Naive thymus-derived CD4-positive, alpha-beta T cell (primary cell): ENCODE measurements at places on chromosomes 5 and 9. TPM values are rescaled to one million over a fixed set of nuclear protein-coding genes. Genes with fewer than 3 reads are reported as not detected.

GRCh38 chr9:117313989-117314388 is 100.9 kb downstream of the ASTN2 start:
- DNase-seq, result no peak
- H3K27me3 ChIP-seq, result no peaks in the 10 kb centered on the region
- H3K27ac ChIP-seq, result no peak overlapping the region
- no peak overlapping the region for H3K4me3 ChIP-seq

DNA sequence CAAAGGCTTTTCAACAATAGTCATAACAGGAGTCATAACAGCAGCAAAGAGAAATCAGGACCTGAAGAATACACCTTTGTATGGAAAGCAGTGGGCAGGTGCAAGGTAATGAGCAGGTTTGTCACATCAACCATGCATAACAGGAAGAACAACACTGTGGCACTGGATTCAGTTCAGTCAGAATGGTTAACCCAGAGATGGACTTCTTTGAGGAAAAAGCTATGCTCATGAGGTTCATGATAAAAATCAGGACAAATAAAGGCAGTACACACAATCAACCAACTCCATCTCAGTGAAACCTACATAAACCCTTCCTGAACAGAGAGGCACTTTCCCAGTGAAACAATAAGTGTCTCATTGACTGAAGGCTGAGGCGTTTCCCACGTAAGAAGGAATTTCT is 27.0 kb downstream of the ABITRAM start:
- no peaks in the 10 kb centered on the region for H3K27me3 ChIP-seq
- no peak for DNase-seq
- no peaks in the 10 kb centered on the region for H3K36me3 ChIP-seq
- no peak overlapping the region for H3K4me3 ChIP-seq
- no peak overlapping the region for H3K27ac ChIP-seq
- no peaks in the 10 kb centered on the region for H3K4me1 ChIP-seq

Gene DCTN3
- total RNA-seq, result 110 and 113 TPM in 2 replicates

- DNase-seq, result no peak
- H3K4me3 ChIP-seq, result no peak overlapping the region
- no peak overlapping the region for H3K27ac ChIP-seq
- H3K36me3 ChIP-seq, result no peaks in the 10 kb centered on the region
- H3K4me1 ChIP-seq, result peaks cover 11% of the 10 kb centered on the region
Measured at GRCh38 chr5:151251001-151251551, 1.9 kb upstream of the GM2A start.

DNA sequence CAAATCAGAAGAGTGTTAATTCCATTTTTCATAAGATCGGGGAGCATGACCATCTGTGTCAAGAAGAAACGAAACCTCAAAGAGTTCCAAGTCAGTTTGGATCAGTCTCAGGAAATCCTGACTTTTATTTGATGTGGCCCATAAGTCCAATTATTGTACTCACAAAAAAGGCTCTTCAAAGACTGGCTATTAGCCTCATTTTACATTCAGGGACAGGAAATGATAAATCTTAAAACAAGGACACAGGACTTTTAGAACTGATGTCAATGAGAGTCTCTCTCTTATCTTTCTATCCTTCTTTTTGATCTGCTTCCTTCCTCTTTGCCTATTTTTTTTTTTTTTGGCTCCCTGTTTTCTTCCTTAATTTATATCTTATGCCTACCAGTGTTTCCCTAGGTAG is 43.7 kb upstream of the SHOC1 start:
- H3K4me1 ChIP-seq, result no peaks in the 10 kb centered on the region
- DNase-seq, result no peak
- H3K27ac ChIP-seq, result no peak overlapping the region
- H3K4me3 ChIP-seq, result no peak overlapping the region

GRCh38 chr5:149946118-149946517 is 1.5 kb upstream of the PDE6A start:
- H3K4me3 ChIP-seq, result no peak overlapping the region
- no peaks in the 10 kb centered on the region for H3K4me1 ChIP-seq
- no peaks in the 10 kb centered on the region for H3K27me3 ChIP-seq
- DNase-seq, result no peak
- H3K36me3 ChIP-seq, result no peaks in the 10 kb centered on the region
- no peak overlapping the region for H3K27ac ChIP-seq

GRCh38 chr9:93182572-93182971 is 1.4 kb upstream of the WNK2 start:
- DNase-seq, result no peak
- H3K4me1 ChIP-seq, result peaks cover 7% of the 10 kb centered on the region
- H3K27ac ChIP-seq, result no peak overlapping the region
- H3K27me3 ChIP-seq, result no peaks in the 10 kb centered on the region

- no peaks in the 10 kb centered on the region for H3K36me3 ChIP-seq
- H3K4me3 ChIP-seq, result peak overlapping the region; percentile 63
- peak; percentile 67 for DNase-seq
- H3K4me1 ChIP-seq, result peaks cover 12% of the 10 kb centered on the region
- H3K27me3 ChIP-seq, result no peaks in the 10 kb centered on the region
Measured at GRCh38 chr5:65102976-65103711, 334.4 kb downstream of the CWC27 start.

Gene FGD3
- 329 TPM for total RNA-seq

Gene ENTR1
- 86.1 TPM for total RNA-seq

GRCh38 chr5:170986598-170986997 is 124.8 kb downstream of the RANBP17 start:
- H3K27ac ChIP-seq, result no peak overlapping the region
- no peaks in the 10 kb centered on the region for H3K4me1 ChIP-seq
- no peaks in the 10 kb centered on the region for H3K36me3 ChIP-seq
- no peak overlapping the region for H3K4me3 ChIP-seq

GRCh38 chr5:141623186-141623585 is 4.4 kb upstream of the DIAPH1 start:
- H3K36me3 ChIP-seq, result peaks cover 15% of the 10 kb centered on the region
- no peak overlapping the region for H3K4me3 ChIP-seq
- peaks cover 14% of the 10 kb centered on the region for H3K4me1 ChIP-seq
- no peaks in the 10 kb centered on the region for H3K27me3 ChIP-seq

Gene EIF4E1B
- not detected for total RNA-seq

Gene MARCOL
- not detected for total RNA-seq

Gene SPATA6L
- total RNA-seq, result 8.9 TPM

Gene LHX2
- total RNA-seq, result not detected

Gene CDH9
- not detected for total RNA-seq

GRCh38 chr5:101080462-101081240 is 177.6 kb upstream of the ST8SIA4 start:
- no peak overlapping the region for H3K4me3 ChIP-seq
- no peak overlapping the region for H3K27ac ChIP-seq
- H3K4me1 ChIP-seq, result no peaks in the 10 kb centered on the region
- no peak for DNase-seq
- no peaks in the 10 kb centered on the region for H3K27me3 ChIP-seq
- H3K36me3 ChIP-seq, result no peaks in the 10 kb centered on the region

DNA sequence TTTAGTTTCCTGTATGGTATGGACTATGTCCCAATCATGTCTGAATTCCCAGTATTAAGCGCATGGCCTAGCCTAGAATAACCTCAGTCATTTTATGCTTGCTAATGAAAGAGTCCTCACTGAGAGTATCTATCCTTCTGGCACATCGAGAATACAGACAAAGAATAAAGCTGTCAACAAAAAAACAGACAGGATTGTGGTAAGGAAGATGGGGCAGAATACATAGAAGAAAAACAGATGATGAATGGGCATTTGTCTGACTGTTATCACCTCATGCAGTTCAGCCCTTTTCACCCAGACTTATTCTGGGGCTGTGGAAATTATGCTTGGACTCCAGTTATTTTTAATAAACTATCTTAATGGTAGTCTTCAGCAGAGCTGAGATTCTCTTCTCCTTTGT is 363.8 kb upstream of the TNC start:
- H3K4me3 ChIP-seq, result no peak overlapping the region
- H3K4me1 ChIP-seq, result no peaks in the 10 kb centered on the region
- no peaks in the 10 kb centered on the region for H3K36me3 ChIP-seq
- DNase-seq, result no peak
- H3K27ac ChIP-seq, result no peak overlapping the region
- H3K27me3 ChIP-seq, result no peaks in the 10 kb centered on the region

DNA sequence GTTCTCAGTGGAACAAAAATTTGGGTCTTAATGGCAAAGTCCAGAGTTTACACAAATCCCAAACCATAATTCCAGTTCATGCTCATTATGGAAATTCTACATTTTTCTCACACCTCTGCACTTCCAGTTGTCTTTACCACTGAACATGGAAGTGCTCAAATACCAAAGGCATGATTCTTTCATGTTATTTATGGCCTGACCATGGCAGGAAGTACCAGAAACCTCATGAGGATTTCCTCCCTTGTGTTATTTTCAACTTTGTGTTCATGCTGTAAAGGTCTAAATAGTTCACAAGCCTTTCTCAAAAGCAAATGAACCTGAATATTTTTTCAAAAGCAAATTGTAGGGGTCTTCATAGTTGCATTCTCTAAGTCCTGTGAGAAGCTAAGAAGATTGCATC is 82.0 kb upstream of the ITGA1 start:
- no peak overlapping the region for H3K4me3 ChIP-seq
- H3K27me3 ChIP-seq, result no peaks in the 10 kb centered on the region
- DNase-seq, result peak; percentile 19
- no peak overlapping the region for H3K27ac ChIP-seq
- H3K36me3 ChIP-seq, result no peaks in the 10 kb centered on the region
- peaks cover 17% of the 10 kb centered on the region for H3K4me1 ChIP-seq

Gene FAM221B
- not detected for total RNA-seq

Gene TSSK1B
- total RNA-seq, result not detected

Gene ENC1
- total RNA-seq, result 11.9 TPM

GRCh38 chr9:132818588-132818987 is 59.5 kb downstream of the AK8 start:
- H3K27ac ChIP-seq, result no peak overlapping the region
- H3K27me3 ChIP-seq, result no peaks in the 10 kb centered on the region
- no peaks in the 10 kb centered on the region for H3K4me1 ChIP-seq
- no peak overlapping the region for H3K4me3 ChIP-seq
- H3K36me3 ChIP-seq, result no peaks in the 10 kb centered on the region

Gene ZNF483
- 37.1 TPM for total RNA-seq

Gene SGCD
- not detected for total RNA-seq

Gene PTGER4
- 43.8 TPM for total RNA-seq

GRCh38 chr5:178419651-178420050 is 170.5 kb downstream of the COL23A1 start:
- no peaks in the 10 kb centered on the region for H3K36me3 ChIP-seq
- H3K27me3 ChIP-seq, result no peaks in the 10 kb centered on the region
- no peaks in the 10 kb centered on the region for H3K4me1 ChIP-seq
- H3K4me3 ChIP-seq, result no peak overlapping the region
- no peak for DNase-seq

GRCh38 chr9:13358128-13358527 is 78.6 kb upstream of the MPDZ start:
- H3K36me3 ChIP-seq, result no peaks in the 10 kb centered on the region
- H3K27me3 ChIP-seq, result no peaks in the 10 kb centered on the region
- H3K27ac ChIP-seq, result no peak overlapping the region
- H3K4me1 ChIP-seq, result no peaks in the 10 kb centered on the region
- no peak overlapping the region for H3K4me3 ChIP-seq

GRCh38 chr5:158421319-158421718 is 562.4 kb upstream of the CLINT1 start:
- no peak for DNase-seq
- H3K36me3 ChIP-seq, result no peaks in the 10 kb centered on the region
- H3K4me3 ChIP-seq, result no peak overlapping the region

- no peak for DNase-seq
- no peaks in the 10 kb centered on the region for H3K4me1 ChIP-seq
- H3K27me3 ChIP-seq, result no peaks in the 10 kb centered on the region
- no peaks in the 10 kb centered on the region for H3K36me3 ChIP-seq
- no peak overlapping the region for H3K27ac ChIP-seq
- no peak overlapping the region for H3K4me3 ChIP-seq
Measured at GRCh38 chr9:12413986-12414385, 279.2 kb upstream of the TYRP1 start.

Gene FLT4
- total RNA-seq, result 5.7 TPM

DNA sequence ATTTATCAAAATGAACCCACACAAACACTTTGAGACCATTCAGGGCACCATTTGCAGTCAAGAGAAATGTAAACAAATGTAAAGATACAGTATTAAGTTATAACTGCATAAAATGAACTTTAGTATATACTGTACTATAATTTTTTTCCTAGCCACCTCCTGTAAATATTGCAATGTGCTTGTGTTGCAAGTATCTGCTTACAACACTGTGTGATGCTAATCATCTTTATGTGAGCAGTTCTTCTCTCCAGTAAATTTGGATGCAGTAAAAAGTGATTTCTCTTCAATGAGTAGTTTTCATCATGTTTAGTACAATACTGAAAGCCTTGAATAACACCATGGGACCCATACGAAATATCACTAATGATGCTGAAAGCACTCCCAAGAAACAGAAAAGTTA is 9.4 kb downstream of the G3BP1 start:
- H3K27ac ChIP-seq, result peak overlapping the region; percentile 29
- no peak overlapping the region for H3K4me3 ChIP-seq
- H3K36me3 ChIP-seq, result no peaks in the 10 kb centered on the region
- H3K27me3 ChIP-seq, result no peaks in the 10 kb centered on the region

Gene ADAMTSL2
- 0.69 TPM for total RNA-seq

DNA sequence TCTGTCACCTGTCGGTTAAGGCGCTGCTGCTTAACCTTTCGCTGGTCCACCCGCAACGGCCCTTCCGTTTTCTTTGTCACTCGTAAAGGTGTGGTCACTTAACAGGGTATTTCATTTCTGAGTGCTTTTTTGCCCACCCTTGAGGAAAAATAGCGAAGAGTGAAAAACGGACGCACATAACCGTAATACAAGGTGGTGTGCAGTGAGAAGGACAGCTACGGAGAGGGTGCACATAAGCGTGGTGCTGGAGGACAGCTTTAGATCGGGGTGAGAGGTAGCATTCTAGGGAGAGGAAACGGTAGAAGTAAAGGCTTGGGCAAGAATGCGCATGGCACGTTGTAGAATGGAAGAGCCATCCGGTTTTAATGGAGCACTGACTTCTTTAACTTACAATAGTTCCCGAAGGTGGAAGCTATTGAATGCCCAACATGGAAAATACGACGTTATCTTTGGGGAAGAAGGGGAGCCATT is 761 bp downstream of the CCT5 start:
- no peaks in the 10 kb centered on the region for H3K27me3 ChIP-seq
- H3K27ac ChIP-seq, result peak overlapping the region; percentile 89
- H3K4me3 ChIP-seq, result peak overlapping the region; percentile 97
- peaks cover 7% of the 10 kb centered on the region for H3K36me3 ChIP-seq

DNA sequence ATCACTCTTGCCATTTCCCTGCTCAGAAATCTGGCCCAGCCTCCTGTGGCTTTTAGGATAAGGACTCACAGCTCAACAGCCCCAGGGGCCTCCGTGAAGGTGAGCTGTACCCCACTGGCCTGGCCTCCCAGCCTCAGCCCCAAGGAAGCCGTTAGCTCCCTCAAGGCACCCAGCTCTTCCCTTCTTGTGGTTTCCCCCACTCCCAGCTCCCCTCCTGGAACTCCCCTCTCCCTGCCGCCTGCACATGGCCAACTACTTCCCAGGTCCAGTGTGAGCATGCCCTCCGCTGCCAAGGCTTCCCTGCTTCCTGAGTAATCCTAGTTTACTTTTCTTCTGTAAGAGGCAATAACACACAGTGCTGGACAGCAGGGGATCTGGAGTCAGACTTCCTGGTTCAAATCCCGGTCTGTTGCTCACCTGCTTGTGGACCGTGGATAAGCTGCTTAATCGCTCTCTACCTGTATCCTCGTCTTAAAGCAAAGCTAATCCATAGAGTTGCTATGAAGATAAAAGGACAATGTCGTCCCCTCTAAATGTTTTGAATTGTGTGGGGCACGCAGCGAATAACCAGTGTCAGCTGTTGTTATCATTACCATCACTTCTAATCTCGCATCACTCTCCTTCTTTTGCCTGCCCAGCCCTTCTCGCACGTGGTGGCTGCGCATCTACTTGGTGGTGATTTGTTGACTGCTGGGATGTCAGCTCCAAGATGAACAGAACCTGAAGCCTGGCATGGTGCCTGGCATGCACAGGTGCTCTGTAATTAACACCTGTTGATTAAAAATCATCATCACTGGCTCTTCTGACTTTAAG is 86.6 kb downstream of the C5orf15 start:
- H3K27me3 ChIP-seq, result no peaks in the 10 kb centered on the region
- DNase-seq, result no peak
- no peak overlapping the region for H3K27ac ChIP-seq
- H3K4me3 ChIP-seq, result no peak overlapping the region
- H3K4me1 ChIP-seq, result no peaks in the 10 kb centered on the region

Gene TLX3
- total RNA-seq, result not detected
